Non-pigmented ciliary epithelial cell (primary cell): ENCODE measurements at places on chromosomes 3 and 15.
A peak's percentile ranks its signal among the peaks of the same experiment; 100 is the strongest.

GRCh38 chr15:72690938-72691337 is 4.9 kb downstream of the BBS4 start:
- DNase-seq = no peak

GRCh38 chr3:62293051-62293780 is 80.1 kb downstream of the FEZF2 start:
- no peak for DNase-seq

DNA sequence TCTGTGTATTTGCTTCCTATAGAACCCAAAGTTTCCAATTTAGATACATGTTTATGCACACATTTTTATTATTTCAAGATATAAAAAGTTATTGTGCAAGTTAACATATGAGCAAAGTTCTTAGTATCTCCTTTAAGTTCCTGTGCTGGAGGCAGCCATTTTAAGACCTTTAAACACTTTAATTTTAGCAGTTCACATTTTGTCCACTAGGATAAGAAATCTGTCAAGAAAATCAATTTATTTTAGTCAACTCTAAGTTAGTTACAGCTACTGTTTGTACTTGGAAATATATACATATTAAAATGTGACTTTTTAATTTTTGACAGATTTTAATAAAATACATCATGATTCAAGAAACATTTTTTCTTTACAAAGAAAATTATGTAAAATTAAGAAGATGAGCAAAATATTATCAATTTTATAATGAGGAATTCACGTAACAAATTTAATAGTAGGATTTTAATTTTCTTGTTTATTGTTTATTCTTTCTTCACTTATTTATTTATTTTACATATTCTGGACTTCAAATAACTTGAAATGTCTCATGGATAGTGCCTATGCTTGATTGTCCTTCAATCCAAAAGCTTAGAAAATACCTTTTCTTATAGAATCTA is 402.6 kb upstream of the GBE1 start:
- peak; percentile 1 for DNase-seq

- no peak for DNase-seq
These were observed 56.0 kb upstream of the MITF start for GRCh38 chr3:69683082-69683806.

- DNase-seq = no peak
These were observed 821 bp downstream of the LINS1 start for GRCh38 chr15:100601163-100601562.

DNA sequence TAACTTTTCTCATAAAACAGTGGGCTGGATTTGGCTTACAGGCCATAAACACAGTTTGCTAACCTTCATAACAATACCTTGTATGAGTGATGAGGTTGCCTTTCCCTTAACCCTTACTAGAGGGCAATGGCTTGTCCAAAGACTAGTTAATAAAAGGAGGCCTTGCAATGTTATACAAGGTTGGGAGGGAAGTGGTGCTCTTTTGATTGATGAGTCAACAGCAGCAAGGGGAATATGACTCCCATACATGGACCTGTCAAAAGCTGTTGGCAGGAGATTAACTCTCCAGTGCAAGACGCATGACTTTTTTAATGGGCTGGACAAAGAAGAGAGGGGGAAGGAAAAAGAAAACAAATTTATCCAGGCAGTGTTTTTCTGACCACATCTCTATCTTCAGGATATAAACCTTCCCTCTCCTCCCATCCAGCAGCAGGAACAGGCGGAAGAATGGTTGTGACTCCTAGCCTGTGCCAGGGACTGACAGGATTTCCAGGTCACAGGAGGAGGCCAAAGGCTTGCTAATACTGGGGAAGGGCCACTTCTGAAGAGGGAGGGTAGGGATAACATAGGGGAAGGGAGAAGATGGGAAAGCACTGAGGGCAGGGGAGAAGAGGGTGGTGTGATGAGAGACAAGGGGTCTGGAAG is 35.2 kb upstream of the ARL14 start:
- no peak for DNase-seq

- no peak for DNase-seq
These were observed 23.3 kb downstream of the SNRK start for GRCh38 chr3:43309372-43310305.
